ENCODE measurements at places on chromosomes 13 and 19.

- DNase-seq = peak; percentile 25
Observed at GRCh38 chr13:25375727-25376358, 4.1 kb downstream of the ATP8A2 start.

GRCh38 chr13:74838096-74838495 lies 643.9 kb downstream of the TBC1D4 start:
- DNase-seq = no peak

DNA sequence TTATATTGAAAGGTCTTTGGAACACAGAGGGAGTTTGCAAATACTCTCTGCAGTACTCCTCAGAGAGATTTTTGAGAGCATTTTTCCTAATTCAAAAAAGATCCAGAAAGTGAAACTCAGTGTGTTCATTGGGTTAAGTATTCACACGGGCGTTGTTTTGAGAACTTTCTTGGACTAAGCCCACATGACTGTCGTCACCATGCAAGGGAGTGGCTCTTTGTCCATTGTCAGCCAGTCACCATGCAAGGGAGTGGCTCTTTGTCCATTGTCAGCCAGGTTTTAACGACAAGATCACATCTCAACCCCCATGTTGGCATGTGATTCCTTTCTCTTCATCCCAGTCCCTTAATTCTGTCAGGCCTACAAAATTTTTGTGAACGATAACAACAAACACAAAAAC lies 81.2 kb upstream of the STK24 start:
- DNase-seq = no peak

- no peak for DNase-seq
Observed at GRCh38 chr13:22316494-22317025, 645.7 kb downstream of the FGF9 start.

DNA sequence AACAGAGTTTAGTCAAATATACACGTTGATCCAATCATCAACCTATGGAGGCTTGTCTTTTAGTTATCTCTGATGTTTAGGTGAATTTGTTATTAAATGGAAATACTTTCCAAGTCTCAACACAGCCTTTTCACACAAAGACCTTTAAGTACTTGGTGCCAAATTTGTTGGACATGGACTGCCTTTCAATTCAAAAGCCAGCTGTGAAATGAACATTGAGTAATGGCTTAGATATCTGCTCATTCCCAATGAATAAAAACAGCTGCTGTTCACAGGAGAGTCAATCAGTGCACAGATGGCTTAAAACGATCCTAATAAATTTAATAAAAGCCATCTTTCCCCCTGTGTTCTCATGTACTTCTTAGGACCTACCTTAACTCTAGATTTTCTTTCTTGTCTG lies 19.9 kb upstream of the DHRS12 start:
- DNase-seq = no peak

DNA sequence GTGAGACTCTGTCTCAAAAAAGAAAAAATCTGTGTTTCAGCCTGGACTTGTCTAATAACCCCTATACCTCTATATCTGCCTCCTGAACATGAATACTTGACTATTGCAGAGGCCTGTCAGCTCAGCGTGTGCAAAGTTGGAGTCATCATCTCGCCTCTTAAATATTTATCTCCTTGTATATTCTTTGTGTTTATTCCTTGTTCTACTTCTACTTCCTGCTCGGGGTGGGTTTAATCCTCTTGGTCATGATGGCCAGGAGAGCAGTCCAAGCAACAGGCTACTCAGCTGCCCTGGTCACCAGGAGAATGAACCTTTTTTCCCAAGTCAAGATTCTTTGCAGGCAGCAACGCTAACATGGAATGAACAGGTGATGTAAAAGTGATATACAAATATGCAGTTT lies 119.1 kb downstream of the PCCA start:
- DNase-seq = no peak

DNA sequence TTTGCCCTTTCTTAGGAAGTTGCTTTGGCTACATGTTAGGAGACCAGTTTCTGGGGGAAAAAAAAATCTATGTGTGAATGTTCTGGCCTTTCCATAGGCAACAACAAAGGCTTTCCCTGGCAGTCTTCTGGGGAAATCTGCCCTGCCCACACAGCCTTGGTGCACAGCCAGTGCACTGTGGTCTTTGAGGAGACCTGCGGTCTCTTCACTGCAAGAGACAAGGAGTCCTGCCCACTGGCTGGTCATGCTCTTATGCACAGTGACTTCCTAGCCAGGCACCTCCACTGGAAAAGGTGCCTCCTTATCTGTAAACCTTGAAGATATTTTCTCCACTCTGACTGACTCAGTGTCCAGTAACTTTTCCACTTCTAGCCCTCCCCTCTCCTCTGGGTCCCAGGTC lies 155.1 kb downstream of the SUCLA2 start:
- DNase-seq = no peak

GRCh38 chr19:40411125-40411842 lies 1.9 kb downstream of the PRX start:
- no peak for DNase-seq

DNA sequence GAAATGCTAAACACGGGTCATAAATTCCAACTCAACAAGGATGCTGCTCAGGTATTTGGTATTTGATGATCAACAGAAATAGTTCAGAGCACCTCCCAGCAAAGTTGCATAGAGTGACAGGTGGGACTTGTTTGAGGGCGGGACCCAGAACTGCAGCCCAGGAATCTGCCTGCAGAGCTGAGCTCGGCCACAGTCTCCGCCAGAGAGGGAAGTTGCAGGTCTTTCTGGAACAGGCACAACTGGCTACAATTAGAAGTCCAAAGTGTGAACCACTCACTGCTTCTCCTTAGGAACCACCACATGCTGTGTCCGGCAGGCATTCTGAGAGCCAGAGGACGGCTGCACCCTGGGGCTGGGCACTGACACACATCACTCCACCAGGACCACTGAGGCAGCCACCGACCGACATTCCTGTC lies 1.1 kb downstream of the SLC15A1 start:
- no peak for DNase-seq

DNA sequence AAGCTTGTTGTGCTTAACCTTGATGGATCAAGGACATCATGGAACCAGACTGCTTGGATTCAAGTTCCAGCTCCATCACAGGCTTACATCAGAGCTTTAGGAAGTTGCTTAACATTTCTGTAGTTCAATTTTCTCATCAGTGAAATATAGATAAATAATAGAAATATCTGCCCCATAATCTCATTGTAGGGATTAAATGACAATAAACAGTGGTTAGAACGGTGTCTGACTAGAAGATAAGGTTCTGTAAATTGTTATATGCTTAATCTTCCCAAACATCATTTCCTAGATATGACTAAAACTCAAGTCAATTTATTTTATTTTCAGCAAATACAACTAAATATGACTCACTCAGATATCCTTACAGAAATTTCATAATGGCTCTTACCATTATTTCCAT lies 83.5 kb downstream of the SLITRK1 start:
- no peak for DNase-seq

All from Panc1 (cell line).